GM03348 (cell line): ENCODE measurements at places on chromosomes 12 and 14.
A peak's percentile ranks its signal among the peaks of the same experiment; 100 is the strongest.

DNA sequence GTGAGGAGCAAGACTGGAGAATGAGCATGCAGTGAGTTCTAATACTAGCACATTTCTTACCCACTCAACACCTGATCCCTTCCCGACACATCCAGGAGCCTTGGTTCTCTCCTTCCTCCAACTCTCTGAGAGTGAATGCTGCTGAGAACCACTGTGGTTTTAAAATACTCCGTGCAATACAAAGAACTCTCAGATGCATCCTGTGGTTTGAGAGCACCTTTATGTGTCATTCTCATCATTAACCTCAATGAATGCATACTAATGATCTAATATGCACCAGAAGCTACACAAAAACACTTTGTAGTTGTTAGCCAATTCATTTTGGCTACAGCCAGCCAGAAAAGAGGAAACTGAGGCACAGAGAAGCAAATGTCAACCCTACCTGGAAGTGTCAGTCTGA lies 87.6 kb downstream of the GALNT8 start:
- DNase-seq = no peak

DNA sequence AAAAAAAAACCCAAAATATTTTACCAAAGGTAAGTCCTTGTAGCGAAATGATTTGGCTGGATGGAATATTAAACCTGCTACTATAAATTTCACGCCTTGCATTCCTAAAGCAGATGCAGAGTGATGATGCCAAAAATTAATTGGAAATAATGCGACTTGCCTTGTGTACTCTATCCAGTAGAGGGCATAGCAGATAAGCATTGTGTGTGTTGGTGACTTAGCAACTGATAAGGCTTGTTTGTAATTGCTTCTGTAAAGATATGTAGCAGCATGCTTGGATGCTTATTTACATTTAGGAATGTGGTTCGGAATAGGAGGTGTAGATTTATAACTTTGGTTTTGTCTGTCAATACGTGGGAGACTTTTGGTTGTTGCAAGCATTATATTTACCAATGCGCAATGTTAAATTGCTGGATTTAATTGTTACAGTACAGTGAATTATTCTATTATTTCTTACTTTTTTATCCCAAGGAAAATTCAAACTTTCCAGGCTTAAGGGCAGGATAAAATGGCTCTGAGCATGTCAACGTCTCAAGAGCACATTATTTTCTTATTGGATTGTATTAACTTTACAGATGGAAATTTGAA lies 80.5 kb downstream of the TMEM260 start:
- peak; percentile 72 for DNase-seq

DNA sequence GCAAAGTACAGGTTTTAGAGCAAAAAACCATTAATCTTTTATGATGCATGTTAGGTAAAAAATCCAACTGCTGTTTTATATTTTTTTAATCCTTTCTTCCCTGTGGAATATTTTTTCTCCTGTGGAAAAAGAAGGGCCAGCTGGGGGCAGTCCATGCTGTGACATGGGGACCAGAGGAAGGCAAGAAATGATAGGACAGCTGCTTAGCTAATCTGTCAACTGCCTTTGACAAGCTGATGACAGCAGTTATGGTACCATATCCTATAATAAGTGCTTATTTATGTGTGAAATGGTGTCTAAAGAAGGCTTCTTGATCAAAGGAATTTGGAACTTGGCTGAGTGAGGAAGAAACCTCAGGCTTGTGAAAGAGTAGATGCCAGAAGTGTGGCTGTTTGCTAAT lies 452.4 kb upstream of the NOVA1 start:
- no peak for DNase-seq

DNA sequence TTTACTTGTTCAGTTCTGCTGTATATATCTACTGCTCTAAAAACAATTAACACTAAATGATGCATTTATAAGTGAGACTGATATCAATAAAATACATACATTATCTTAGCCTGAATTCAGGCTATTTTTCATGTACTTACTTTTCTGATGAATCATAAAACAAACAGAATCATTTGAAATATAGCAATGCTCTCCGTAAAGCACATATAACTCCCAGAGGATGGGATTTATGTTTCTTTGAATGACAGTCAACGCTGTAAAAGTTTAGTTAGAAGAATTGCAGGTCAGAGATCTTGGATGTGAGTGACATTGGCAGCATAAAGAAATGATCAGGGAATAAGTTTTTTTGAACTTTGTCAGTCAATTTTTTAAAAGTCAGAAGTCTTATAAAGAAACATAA lies 740.2 kb upstream of the NOVA1 start:
- DNase-seq = no peak

DNA sequence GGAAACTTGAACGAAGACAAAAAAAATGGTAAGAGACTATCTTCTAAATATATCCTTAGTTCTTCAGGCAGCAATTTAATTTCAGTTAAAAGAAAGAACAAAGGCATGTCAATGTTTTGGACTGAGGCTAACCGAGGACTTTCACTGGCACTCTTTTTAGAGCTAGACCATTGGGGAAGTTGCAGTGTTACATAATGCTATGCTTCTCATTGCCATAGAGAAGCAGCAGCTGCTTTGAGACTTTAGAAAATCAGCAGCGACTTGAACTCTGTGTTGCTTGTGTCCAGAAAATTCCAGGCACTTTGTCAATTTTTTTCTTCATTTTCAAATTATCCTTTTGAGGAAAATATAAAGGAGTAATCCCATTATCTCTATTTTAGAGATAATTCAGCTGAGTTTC lies 964.2 kb downstream of the NRXN3 start:
- no peak for DNase-seq

DNA sequence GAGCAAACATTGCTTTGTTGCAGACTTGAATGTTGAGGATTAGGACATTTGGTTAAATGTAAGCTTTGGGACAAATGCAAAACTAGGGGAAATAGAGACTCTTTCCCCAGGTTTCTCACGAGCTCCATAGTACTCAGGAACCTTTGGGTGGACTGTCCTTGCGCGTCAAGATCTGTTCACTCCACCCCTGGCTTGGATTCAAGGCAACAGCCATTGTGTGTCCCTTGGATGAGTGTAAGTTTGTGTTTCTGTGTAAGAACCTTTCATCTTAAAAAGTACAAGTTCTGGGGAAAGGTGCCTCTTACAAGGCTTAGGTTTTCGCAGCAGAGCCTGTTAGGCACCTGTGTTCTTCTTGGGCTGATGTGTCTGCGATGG lies 3.7 kb downstream of the SUSD6 start:
- DNase-seq = no peak

DNA sequence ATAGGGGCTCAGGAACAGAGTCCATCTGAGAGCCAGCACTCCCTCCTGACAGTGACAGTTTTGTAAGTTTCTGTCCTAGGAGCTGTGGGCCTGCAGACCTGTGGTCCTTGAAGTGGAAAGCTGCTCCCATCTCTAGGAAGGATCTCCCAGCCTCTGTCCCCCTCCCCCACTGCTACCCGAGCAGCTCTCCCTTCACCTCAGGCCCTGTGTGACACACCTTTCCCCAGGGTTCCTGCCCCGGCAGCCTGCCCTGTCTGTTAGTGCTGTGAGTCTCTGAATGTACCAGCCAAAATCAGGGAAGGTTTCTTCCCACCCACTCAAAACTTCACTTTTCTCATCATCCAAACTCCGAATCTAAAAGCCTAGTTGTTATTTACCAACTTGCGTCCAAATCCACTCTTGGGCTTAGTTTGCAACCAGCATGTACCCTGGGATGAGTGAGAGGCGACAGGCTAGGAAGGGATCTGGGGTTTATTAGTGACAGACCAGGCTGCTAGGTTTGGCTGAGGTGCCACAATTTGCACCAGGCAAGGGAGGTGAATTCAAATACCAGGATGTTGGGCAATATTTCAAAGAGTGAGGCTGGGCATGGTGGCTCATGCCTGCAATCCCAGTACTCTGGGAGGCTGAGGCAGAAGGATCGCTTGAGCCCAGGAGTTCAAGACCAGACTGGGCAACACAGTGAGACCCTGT lies 39.9 kb downstream of the NINJ2 start:
- DNase-seq = no peak
